ENCODE measurements at places on chromosomes 6 and 20. TPM values are rescaled to one million over a fixed set of nuclear protein-coding genes. Genes with fewer than 3 reads are reported as not detected.

GRCh38 chr6:116287689-116288282 is 8.1 kb upstream of the TSPYL1 start:
- H3K4me3 ChIP-seq = no peak overlapping the region
- no peak for DNase-seq
- no peaks in the 10 kb centered on the region for H3K4me1 ChIP-seq

DNA sequence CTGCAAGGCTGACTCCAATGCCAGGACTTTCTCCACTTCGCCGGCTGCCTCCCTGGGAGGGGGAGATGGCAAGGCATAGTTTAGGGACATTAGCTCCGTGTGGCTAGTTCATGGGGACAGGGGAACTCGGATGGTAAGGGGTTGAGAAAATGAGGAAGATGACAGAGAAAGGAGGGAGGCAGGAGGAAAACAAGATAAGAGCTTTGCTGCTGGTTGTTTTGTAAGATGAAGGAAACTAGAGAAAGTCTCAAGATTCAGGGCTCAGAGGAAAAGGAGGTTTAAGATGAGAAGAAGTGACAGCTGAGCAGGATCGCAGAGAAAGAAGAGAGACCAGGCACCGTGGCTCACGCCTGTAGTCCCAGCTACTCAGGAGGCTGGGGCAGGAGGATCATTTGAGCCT is 180.9 kb upstream of the RREB1 start:
- H3K27me3 ChIP-seq = peaks cover 29% of the 10 kb centered on the region
- no peak overlapping the region for H3K27ac ChIP-seq
- no peak for DNase-seq

GRCh38 chr6:63824722-63825121 is 189.1 kb downstream of the PHF3 start:
- H3K4me3 ChIP-seq = no peak overlapping the region
- DNase-seq = no peak
- H3K27me3 ChIP-seq = peaks cover 4% of the 10 kb centered on the region
- no peak overlapping the region for H3K27ac ChIP-seq

DNA sequence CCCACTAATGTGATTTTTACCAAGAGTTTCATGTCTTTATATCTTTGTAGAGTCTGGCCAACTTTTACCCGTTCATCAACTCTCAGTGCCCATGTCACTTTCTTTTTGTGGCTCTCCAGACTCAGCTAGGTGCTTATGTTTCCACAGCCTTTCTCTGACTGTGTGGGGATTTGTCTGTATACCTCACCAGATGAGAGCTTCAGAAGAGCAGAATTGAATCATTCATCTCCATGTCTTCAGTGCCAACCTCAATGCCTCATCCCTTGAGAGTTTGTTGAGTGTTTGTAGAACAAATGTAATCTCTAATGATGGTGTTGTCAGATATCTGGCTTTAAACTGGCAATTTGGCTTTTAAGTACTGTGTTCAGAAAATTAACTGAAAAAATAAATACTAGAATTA is 16.8 kb upstream of the CCN2 start:
- H3K27me3 ChIP-seq = peaks cover 3% of the 10 kb centered on the region
- H3K4me3 ChIP-seq = no peak overlapping the region
- no peaks in the 10 kb centered on the region for H3K36me3 ChIP-seq
- H3K4me1 ChIP-seq = no peaks in the 10 kb centered on the region

DNA sequence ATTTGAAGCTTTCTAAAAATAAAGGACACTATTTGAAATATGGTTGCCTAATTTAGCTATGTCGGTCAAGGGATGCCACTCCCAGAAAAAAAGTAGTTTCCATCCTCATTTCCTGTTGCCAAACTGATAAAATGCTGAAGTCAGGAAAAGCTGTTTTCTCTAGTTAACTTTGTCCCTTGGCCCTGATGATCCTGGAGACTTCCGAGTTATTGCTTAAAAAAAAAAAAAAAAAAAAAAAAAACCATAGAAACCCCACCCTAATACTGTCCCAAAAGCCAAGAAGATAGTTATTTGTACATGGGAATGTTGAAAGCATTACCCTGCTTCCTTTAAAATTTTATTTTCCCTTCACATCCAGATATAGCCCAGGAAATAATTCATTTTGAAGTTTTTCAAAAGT is 236.7 kb downstream of the SOD2 start:
- H3K36me3 ChIP-seq = no peaks in the 10 kb centered on the region
- no peaks in the 10 kb centered on the region for H3K4me1 ChIP-seq
- no peak overlapping the region for H3K27ac ChIP-seq
- no peak for DNase-seq

DNA sequence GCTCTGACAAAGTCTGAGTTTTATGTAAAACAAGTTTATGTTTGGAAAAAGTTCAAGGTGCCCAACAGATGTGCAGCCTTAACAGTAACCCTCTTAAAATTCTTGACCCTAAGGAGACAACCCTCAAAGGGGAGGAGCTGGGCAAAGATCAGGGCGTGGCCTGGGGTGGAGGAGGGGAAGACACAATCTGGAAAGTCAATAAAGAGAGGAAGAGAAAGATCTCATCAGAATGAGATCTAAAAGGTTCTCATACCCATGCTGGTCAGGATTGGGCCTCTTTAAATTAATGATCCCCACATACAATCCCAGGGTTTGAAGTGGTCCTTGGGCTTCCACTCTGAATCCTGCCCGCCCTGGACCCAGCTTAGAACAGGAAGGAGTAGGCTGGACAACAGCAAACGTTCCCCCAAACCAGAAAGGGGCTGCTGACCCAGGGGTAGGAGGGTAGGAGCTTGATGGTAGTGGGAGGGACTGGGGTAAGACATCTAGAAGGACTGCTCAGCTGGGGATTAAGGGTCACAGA is 33.0 kb downstream of the FOXP4 start:
- no peak overlapping the region for H3K27ac ChIP-seq
- H3K27me3 ChIP-seq = no peaks in the 10 kb centered on the region
- no peak for DNase-seq
- no peak overlapping the region for H3K4me3 ChIP-seq

The KIZ gene
- 13.3 TPM for total RNA-seq

GRCh38 chr6:167102318-167102717 is 20.6 kb upstream of the CCR6 start:
- H3K27ac ChIP-seq = no peak overlapping the region
- DNase-seq = no peak
- peaks cover 35% of the 10 kb centered on the region for H3K4me1 ChIP-seq
- no peak overlapping the region for H3K4me3 ChIP-seq
- no peaks in the 10 kb centered on the region for H3K36me3 ChIP-seq

DNA sequence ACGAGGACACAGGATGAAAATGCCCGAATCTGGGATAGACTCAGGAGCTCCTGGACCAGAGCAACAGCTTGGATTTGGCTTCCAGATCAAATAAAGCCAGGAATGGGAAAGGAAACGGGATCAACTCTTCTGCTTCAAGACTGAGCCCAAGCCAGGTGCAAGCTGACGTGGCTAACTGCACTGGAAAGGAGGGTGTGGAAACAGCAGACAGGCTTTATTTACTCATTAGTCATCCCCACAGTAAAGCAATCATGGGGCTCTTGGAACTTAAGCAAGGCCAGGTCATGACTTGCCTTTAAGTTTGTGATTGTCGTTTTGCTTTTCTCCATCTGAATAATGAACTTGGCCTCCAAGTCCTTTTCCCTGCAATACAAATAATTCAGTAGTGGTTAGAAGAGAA is 45.2 kb downstream of the KIF16B start:
- H3K27ac ChIP-seq = no peak overlapping the region
- no peaks in the 10 kb centered on the region for H3K4me1 ChIP-seq
- no peak overlapping the region for H3K4me3 ChIP-seq
- H3K36me3 ChIP-seq = peaks cover 31% of the 10 kb centered on the region

The GFRA4 gene
- total RNA-seq = not detected

GRCh38 chr6:149347067-149347466 is 29.6 kb downstream of the TAB2 start:
- no peak for DNase-seq
- no peak overlapping the region for H3K4me3 ChIP-seq
- no peaks in the 10 kb centered on the region for H3K27me3 ChIP-seq
- H3K27ac ChIP-seq = no peak overlapping the region
- peaks cover 64% of the 10 kb centered on the region for H3K4me1 ChIP-seq

The GNMT gene
- total RNA-seq = not detected

The NDUFAF4 gene
- total RNA-seq = 56.3 TPM

DNA sequence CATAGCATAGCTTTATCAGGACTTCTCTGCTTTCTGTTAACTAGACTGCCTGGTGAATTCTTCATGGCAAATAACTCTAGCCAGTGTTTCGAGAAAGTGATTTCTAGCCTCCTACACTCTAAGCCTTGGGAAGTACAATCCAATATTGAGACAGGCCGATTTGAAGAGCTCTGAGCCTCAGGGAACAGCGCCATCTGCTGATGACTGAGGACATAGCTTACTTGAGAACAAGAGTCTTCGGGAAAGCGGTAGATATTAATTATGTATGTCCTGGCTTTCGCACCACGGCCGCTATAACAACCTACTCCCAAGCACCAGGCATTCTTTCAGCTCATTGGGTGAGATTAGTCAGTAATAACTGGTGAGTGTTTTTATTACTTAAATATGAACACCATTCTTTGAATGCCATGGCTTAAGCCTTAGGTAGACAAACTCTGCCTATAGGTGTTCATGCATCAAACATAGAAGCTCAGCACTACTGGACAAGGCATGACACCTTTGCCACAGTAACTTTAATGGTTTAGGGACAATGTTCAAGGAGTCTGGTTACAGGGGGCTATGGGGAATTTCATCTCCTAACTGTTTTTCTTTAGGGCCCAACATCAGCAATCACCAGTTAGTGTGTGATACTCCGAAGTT is 518.6 kb downstream of the BMP2 start:
- no peaks in the 10 kb centered on the region for H3K27me3 ChIP-seq
- H3K27ac ChIP-seq = no peak overlapping the region
- DNase-seq = peak; percentile 30
- H3K36me3 ChIP-seq = no peaks in the 10 kb centered on the region
- H3K4me3 ChIP-seq = no peak overlapping the region
